ENCODE measurements at places on chromosomes 4 and X.

DNA sequence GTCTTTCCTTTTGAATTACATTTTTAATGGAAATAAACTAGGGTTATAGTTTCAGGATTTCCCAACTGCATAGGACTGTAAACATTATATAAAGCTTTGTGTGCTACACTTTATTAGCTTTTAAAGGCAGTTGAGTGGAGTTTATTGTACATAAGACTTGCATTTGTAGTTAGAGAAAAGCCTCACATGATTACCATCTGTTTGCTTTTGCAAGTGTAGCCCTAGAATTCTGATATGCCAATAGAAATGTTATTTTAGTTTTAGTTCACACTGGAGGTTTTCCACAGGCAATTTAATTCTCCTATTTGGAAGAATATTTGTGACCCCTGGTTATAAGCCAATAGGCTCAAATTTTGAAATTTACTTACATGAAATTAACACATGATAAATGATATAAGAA, 41.3 kb upstream of the ANK2 start:
- DNase-seq: no peak

- no peak for DNase-seq
Measured at GRCh38 chr4:142230991-142231390, 594.6 kb downstream of the IL15 start.

GRCh38 chrX:107686026-107686425, 57.7 kb downstream of the PRPS1 start:
- no peak for DNase-seq

- no peak for DNase-seq
Measured at GRCh38 chr4:82984459-82984858, 26.2 kb downstream of the LIN54 start.

GRCh38 chrX:32421266-32421665, 790.1 kb downstream of the DMD start:
- DNase-seq: no peak

- DNase-seq: no peak
Measured at GRCh38 chrX:148562846-148563245, 62.4 kb downstream of the AFF2 start.

GRCh38 chr4:97507587-97508245, 635.6 kb downstream of the STPG2 start:
- DNase-seq: no peak

DNA sequence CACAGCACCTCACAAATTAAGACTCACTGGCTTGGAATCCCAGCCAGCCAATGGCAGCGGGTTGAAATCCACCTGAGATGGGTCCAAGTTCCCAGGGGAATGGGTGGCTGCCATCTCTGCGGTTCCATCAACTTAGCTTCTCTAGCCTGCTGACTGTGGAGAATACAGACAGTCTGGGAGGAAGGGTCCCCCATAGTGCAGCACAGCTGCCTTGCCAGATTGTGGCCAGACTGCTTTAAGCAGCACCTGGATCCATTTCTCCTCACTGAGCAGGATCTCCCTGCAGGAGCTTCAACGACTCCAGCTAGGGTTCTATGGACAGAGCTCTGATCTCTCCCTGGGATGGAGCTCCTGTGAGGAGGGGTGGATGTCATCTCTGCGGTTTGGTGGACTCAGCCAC, 51.8 kb downstream of the DCK start:
- DNase-seq: no peak

DNA sequence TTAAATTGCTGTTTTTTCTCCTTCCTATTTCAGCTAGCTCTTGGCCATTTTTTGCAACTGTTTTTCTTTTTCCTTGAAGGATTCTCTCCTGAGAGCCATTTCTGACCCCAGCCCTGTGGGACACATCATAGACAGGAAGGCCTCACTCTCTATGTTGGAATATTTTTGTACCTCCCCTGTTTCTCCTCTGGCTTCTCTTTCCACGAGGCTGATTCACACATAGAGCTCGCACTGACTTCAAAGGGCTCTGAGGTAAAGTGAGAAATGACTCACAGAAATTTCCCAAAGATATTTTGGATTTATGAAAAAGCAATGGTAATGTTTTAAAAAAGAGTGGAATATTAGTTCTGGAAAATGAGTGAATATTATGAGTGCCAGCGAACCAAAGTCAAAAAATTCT, 181.7 kb upstream of the IGFBP7 start:
- DNase-seq: no peak

- DNase-seq: no peak
Measured at GRCh38 chrX:9033179-9033578, 748 bp downstream of the FAM9B start.

All from activated T-cell treated with anti-CD3 and anti-CD28 coated beads for 24 hours (primary cell).